Motor neuron (in vitro differentiated cells): ENCODE measurements at places on chromosomes 5 and 9. TPM values are rescaled to one million over a fixed set of nuclear protein-coding genes. Genes with fewer than 3 reads are reported as not detected.
A peak's percentile ranks its signal among the peaks of the same experiment; 100 is the strongest.

The SPOUT1 gene
- 22.7 and 22.8 TPM in 2 replicates for total RNA-seq

GRCh38 chr9:130642926-130643325 is 21.5 kb upstream of the PRDM12 start:
- ATAC-seq, result no peak

GRCh38 chr9:127506814-127507750 is 55.8 kb downstream of the LRSAM1 start:
- no peak for ATAC-seq

The SLC25A2 gene
- 0.56 and 0.75 TPM in 2 replicates for total RNA-seq

GRCh38 chr5:74640954-74641734 is 616 bp upstream of the ENC1 start:
- peak; percentile 49 for ATAC-seq

The TRIM36 gene
- 57.9 and 58.1 TPM in 2 replicates for total RNA-seq

GRCh38 chr5:78604689-78605285 is 43.8 kb downstream of the LHFPL2 start:
- no peak for ATAC-seq
